Inflammatory macrophage (primary cell): ENCODE measurements at places on chromosomes 6 and 20.

DNA sequence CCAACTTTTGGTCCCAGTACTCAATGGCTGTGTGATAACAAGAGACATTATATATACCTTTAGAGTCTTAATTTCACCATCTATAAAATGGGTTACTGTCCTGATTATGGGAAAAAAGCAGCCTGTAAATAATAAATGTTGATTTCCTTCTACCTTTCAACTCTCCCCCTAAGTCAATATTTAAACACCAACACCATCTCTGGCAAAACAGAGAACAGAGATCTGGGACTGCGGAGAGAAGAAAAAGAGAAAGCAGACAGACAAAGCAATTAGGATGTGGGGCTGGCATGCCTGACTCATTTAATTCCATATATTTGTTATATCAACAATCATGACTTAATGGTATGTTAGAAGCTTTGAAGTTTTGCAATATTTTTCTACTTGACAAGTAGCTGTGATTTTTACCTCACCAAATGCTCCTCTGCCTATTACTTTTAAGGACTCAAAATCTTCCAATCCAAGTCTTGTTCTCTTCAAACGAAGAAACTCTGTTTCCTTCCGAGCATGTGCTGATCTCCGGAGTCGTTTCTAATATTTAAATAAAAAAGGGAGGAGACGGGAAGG, 23.3 kb downstream of the STK38 start:
- DNase-seq: no peak

- no peak for DNase-seq
Measured at GRCh38 chr6:168457653-168457934, 16.6 kb downstream of the SMOC2 start.

GRCh38 chr20:60055740-60056139, 97.5 kb downstream of the CDH26 start:
- DNase-seq: peak; percentile 82

DNA sequence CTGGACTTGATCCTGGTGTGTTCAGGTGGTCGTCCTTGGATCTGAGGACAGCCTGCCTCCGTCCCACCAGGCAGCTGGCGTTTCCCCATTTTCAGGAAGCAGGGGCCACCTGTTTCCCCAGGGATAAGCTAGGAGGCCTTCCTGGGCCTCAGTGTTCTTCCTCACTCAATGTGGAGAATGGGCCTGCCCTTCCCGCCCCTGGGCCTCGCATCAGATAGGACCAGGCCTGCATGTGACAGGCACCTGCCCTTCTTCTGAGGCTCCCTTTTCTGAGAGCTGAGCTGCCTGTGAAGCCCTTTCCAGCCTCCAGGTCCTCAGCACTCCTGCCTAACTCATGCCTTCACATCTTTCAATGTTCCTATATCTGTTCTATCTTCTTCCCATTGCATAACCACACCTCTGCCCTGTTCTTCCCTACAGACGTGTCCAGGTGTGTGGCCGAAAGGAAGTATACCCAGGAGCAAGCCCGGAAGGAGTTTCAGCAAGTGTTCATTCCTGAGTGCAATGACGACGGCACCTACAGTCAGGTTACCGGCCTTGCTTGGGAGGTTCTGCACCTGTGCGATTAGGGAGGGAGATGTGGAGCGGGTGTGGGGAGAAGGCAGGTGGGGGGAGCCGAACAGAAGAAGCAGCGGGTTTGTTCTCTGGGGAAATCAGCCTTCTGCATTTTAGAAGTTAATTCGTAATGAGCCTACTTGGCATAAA, 85.1 kb downstream of the SMOC2 start:
- DNase-seq: no peak

- no peak for DNase-seq
Measured at GRCh38 chr6:115612216-115612615, 448.5 kb downstream of the FRK start.

DNA sequence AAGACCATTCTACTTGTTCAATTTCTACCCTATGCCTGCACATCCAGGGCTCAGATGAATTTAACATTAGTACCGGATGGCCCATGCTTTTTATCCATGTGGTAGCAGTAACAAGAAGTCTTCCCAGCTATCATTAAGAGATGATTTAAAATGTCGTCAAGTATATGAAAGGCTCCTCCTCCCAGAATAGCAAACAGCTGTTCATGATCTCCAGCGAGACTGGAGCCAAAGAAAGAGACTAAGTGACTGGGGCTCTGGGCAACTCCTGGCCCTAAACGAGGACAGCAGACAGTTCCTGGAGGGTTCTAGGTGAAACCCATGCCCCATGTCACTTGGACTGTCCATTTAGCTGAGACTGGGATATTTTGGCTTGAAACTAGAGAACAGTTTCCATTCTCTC, 160.8 kb downstream of the CDC5L start:
- no peak for DNase-seq

DNA sequence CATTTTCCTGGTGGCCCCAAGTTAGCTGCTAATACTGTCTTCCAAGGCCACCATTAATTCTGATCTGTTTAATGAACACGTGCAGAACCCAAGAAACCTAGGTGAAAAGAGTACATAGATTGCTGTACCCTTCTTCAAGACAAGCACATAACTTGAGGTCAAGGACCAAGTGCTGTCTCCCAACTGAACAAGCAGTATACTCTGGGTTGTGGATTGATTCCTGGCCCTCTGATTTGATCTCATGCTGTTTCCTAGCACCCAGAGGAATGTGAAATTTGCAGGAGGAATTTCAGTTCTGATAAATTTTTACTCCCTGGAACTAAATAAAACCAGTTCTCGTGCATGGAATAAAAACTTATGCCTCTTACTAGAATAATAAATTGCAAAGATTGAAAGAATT, 75.6 kb downstream of the MTFR2 start:
- DNase-seq: no peak

DNA sequence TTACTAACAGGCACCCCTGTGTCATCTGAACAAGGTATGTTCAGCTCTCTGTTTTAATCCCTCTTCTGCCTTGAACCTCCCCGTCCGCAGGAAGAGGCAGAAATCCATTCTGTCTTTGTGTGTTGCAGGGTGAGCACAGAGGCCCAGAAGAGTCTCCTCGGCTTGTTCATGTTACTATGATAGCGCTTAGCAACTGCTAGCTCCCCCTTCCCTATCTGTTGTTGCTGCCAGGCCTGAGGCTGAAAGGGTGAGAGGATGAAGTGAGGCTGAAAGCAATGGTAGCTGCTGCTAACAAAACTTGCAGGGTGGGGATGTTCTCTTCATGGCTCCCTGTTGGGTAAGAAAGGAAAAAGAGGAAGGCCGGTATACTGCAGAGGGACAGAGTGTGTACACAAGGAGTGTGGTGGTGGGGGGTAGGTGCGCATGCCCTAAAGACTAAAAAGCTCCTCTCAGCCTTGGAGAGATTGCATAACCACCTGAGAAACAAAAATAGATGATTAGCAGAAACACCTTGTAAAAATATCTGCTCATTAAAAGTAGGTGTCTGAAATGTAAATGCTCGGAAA, 55.2 kb upstream of the CITED2 start:
- DNase-seq: peak; percentile 51

GRCh38 chr20:23649830-23650417, 12.2 kb upstream of the CST3 start:
- DNase-seq: no peak

- no peak for DNase-seq
Measured at GRCh38 chr6:100344761-100345160, 120.0 kb downstream of the SIM1 start.

DNA sequence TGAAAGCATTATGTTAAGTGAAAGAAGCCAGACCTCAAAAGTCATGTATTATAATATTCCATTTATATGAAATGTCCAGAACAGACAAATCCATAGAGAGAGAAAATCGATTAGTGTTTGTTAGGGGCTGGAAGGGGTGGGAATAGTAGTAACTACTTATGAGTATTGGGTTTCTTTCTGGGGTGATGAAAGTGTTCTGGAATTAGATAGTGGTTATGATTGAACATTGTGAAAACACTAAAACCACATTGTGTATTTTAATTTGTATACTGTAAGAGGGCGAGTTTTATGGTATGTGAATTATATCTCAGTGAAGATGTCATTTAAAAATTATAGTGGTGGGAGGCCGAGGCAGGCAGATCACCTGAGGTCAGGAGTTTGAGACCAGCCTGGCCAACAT, 52.0 kb upstream of the KIF13A start:
- DNase-seq: no peak
